GM23248 (cell line): ENCODE measurements at places on chromosomes 6 and 20.
A peak's percentile ranks its signal among the peaks of the same experiment; 100 is the strongest.

GRCh38 chr20:44601801-44602204, 19.4 kb downstream of the PKIG start:
- peak; percentile 82 for DNase-seq

DNA sequence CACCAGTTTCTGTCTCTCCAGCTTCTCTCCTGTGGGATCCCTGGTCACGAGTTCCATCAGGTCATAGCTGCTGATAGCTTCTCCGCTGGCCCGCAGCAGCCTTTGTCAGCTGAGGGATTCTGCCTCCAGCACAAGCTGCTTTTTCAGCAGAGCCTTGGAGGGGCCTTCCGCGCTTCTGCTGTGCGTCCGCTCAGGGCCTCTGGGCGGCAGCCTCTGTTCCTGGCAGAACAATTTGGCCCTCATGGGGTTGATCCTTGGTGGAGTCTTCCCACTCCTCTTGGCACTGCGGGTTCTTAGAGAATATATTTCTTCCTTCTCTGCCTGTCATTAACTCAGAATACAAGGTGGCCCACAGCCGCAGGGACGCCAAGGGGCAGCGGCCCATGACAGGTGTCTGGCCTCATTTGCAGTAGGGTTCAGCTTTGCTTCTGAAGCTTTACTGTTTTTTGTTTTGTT, 158.8 kb downstream of the DTNBP1 start:
- peak; percentile 41 for DNase-seq

DNA sequence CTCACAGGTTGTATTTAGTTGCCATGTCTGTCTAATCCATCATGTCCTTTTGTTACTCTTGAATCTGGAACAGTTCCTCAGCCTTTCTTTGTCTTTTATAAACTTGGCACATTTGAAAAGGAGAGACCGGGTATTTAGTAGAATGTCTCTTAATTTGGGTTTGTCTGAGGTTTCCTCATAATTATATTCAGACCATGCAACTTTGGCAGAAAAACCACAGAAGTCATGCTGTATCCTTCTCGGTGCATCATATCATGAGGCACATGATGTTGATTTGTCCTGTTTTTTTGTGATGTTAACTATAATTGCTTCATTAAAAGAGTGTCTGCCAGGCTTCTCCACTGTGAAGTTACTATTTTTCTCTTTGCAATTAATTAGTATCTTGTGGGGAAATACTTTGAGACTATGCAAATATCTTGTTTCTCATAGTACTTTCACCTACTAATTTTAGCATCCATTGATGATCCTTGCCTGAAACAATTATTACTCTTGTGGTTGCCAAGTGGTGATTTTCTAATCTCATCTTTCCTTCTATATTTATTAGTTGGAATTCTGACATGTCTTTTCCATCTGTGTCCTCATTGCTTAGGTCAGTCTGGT, 837.3 kb downstream of the DHX35 start:
- peak; percentile 8 for DNase-seq

GRCh38 chr6:30686009-30686907, at the start of gene PPP1R18:
PPP1R18 (minus strand) TSS chr6:30686645; CDS start chr6:30686018, 627 bp downstream.
- DNase-seq: peak; percentile 86

DNA sequence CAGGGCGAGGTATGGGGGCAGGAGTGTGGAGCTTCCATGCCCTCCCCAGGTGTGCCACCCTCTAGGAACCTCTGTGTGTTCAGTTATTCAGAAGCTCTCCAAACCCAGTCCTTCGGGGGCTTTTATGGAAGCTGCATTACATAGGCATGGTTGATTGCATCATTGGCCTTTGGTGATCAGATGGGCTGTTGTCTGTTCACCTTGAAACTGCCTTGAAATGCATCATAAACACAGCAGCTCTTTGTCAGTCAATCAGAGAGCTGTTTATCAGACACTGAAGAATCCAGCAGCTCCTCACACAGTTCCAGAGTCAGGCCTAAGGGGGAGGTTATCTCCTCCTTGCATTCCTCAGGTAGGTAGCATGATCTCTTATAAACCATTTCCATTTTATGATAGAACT, 62.4 kb downstream of the E2F3 start:
- DNase-seq: no peak

DNA sequence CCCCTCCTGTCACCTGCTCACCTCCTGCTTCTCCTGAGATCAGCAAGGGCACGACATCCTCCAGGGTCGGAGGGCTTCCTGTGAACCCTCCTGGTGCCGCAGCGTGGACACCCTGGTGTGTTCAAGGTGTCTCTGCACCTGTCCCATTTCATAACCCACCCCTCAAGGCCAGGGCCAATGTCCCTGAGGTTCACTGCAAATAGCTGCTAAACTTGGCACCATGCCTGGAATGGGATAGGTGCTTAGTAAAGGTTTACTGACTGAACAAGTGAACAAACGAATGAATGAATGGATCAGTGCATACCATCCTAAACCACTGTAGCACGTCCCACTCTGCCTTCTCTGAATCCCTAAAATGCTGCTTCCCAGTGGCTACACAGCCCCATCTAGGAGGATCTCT, 35.0 kb downstream of the SIRPA start:
- DNase-seq: no peak
